ENCODE measurements at places on chromosomes 4 and X.

GRCh38 chr4:2042204-2042946 is 16.8 kb upstream of the NAT8L start:
- DNase-seq = peak; percentile 51

GRCh38 chrX:101749436-101749835 is 89.8 kb upstream of the ARMCX2 start:
- DNase-seq = peak; percentile 19

GRCh38 chr4:140082391-140082755 is 71.6 kb downstream of the MAML3 start:
- no peak for DNase-seq

DNA sequence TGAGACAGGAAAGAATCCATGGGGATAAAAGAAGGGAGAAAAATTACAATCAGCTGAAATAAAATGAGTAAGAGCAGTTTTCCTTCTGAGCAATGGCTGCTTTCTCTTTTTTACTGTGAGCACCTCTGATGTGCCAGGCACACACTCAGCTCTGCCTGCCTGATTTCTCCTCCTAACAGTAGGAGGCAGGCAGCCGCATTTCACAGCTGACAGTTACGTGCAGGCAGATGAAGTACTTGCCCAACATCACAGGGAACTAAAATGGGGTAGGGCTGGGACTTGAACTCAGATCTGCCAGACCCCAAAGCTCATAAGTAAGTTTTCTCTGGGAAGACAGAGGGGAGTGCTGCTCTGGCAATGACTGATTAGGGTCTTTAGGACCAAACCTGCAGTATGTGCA is 54.6 kb downstream of the C4orf50 start:
- DNase-seq = no peak

DNA sequence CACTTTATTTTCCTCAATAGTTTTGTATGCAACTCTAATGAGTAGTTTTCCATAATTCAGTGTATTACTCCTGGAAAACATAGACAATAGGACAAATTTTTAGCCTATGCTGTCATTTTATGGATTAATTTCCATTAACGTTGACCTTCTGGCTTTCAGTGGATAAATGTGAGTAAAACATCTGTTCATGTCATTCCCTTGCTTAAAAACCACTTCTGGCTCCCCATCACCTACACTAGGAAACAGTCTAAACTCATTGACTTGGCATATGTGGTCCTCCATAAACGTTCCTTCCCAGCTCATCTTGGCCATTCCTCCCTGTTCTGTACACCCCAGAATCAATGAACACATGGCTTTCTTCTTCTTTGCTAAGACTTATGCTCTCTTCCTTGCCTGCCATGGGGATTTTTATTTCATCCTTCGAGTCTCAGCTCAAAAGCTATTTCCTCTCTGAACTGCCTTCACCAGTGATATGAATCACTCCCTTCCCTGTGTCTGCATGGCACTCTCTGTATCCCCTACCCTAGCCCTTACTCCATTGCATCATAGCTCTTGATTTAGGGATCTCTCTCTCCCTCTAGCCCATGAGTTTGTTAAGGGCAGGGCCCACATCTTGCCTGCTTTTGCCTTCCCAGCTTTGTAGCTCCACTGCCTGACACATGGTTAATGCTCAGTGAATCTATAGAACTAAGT is 34.8 kb downstream of the DOCK11 start:
- no peak for DNase-seq

DNA sequence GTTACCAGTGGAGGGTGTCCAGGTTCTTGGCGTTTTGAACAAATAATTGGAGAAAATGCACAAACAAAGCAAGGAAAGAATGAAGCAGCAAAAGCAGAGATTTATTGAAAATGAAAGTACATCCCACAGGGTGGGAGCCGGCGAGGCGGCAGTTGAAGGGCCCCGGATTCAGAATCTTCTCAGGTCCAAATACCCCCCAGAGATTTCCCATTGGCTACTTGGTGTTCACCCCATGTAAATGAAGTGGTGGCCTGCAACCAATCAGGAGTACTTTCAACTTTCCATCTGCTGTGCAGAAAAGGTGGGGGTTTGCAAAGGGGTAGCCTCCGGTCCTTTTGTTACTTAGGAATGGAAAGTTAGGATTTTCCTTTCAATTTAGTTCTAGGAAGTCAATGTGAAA is 1447.0 kb downstream of the C4orf33 start:
- DNase-seq = no peak

DNA sequence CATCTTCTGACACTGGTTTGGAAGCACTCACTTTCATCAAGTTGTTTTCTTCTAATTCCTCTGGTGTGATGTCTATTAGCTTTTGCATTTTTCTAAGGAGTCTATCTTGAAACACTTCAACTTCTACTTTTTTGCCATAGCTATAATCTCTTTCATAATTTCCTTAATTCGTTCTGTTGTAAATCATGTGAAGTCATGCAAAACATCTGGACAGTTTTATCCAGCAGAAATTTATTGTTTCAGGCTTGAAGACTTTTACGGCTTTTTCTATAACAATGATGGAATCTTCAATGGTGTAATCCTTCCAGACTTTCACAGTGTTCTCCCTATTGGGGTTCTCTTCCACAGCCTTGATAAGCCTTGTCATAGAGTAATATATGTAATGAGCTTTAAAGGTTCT is 74.9 kb upstream of the PABPC4L start:
- no peak for DNase-seq

GRCh38 chr4:174080361-174080760 is 203.1 kb downstream of the FBXO8 start:
- no peak for DNase-seq

DNA sequence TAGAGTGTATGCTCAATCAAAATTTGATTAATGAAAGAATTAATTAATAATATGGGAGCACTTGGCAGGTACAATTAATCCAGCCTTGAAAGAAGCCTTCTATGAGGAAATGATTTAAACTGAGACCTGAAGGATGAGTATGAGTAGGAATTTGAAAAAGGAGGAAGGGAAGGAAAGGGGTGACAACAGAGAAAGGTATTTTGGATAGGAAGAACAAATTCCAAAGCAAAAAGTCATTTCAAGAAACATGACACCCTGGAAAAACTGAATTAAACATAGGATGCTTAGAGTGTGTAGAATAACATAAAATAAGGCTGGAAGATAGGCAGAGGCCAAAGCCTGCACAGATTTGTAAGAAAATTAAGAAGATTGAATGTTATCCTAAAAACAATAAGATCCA is 29.6 kb downstream of the PHOX2B start:
- peak; percentile 21 for DNase-seq

DNA sequence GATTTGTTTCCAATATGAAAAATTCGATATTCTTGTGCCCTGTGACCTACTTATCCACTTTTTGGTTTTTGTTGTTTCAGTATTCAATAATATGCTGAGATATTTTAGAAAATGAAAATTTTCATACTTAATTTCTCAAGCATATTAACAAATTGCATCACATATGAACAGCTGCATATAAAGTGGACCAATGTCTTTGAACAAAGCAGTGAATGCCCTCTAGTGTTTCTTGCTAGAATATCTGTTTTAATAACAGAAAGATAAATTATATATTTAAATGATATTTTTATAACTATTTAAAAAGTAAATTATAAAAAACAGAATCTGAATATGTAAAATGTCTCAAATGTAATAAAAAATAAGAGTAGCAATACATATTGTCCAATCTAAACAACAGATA is 31.7 kb upstream of the INTU start:
- no peak for DNase-seq

DNA sequence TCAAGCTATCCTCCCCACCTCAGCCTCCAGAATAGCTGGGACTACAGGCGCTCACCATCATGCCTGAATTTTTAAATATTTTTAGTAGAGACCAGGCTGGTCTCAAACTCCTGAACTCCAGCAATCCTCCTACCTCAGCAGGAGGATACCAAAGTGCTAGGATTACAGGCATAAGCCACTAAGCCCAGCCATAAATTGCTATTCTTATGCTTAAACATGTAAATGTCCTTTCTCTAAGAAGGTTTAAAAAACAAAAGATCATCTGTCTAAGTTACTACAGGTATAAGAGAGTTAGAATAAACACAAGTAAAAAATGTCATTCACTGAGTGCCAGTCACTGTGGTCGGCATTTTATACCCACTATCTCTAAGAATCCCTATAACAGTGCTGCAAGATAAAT is 28.3 kb downstream of the PRMT9 start:
- no peak for DNase-seq

DNA sequence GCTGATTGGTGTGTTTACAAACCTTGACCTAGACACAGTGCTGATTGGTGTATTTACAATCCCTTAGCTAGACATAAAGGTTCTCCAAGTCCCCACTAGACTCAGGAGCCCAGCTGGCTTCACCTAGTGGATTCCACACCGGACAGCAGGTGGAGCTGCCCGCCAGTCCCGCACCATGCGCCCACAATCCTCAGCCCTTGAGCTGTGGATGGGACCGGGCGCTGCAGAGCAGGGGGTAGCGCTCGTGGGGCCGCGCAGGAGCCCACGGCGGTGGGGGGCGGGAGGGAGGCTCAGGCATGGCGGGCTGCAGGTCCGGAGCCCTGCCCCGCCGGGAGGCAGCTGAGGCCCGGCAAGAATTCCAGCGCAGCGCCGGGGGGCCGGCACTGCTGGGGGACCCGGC is 30.7 kb downstream of the MEPE start:
- no peak for DNase-seq

DNA sequence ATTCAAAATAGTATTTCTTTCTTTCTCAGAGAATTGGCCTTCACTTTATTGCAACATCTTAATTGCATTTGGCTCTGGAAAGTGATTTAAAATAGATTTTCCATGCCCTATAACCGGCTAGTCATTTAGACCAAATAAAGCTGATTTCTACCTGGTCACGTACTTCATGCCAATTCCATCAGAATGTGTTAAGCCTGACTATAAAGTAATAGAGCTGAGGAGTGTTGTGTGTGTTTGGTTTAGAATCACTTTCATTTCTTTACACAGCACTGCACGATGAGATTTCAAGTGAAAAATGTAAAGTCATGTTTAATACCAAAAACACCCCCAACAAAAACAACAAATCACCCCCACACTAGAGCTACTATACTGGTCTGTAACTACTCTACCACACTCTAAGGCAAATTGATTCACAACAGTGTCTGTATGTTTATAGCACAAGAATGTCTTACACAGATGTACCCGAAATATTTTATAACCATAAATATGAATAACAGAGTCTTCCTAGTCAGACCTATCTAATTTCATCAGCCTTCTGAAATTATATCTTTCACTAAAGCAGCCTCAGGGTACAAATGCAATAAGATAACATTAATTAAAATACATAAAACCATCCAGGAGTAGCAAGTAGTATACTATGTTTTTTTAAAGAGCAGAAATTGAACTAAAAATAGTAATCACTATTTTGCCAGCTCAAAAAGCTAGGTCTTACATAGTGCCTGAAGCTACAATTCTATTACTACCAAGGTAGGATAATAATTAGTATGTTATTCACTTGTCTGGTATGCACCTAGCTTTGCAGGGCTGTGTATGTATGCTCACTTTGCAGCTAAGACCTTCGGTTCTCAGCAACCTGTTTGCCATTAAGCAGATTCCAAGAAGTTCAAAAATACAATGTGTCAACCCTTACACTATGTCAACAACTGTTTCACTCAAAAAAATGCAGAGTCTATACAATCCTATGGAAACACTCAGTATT is 28.4 kb downstream of the APBB2 start:
- DNase-seq = no peak

GRCh38 chr4:68152411-68152810 is 22.7 kb upstream of the TMPRSS11F start:
- DNase-seq = peak; percentile 5

GRCh38 chrX:140756941-140757340 is 47.4 kb downstream of the LINC00632 start:
- DNase-seq = no peak

DNA sequence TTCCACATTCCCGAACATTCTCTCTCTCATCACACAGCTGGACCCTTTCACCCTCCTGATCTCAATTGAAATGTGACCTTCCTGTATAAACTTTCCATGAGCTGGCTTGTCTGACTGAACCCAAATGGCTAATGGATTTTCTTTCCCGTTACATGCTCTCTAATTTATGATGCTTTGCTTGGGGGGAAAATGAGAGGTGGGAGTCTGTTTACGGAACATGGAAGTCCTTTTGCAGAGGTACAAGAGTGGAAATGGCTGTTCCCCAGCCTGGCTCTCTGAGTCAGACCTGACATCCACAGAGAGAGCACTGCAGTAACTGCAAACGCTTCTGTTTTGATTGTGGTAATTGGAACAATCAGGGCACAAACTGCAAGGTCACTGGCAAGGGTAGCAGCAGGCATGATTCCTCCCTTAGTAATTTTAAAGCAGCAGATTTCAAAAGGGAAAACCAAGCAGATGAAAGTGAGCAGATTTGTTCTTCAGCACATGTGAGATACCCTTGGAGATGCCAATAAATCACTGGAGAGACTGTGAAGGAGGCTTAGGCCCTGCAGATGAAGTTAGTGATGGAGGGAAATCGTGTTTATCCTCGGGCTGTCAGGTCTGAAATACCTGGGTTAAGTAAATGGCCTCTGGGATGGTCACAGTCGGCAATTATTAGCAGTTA is 83.9 kb downstream of the SNCA start:
- peak; percentile 89 for DNase-seq

- peak; percentile 50 for DNase-seq
These were observed 62.7 kb downstream of the TRIM2 start for GRCh38 chr4:153266988-153267387.

DNA sequence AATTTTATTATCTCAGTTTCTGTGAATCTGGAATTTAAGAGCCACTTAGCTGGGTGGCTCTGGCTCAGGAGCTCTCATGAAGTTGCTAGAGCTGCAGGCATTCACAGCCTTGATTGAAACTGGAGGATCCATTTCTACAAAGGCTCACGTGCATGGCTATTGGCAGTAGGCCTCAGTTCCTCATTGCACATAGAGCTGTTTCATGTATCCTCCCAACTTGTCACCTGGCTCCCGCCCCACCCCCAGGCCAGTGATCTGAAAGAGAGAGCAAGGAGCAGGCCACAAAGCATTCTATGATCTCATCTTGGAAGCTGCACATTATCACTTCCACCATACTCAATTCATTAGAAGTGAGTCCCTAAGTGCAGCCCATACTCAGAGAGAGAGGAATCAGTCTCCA is 18.5 kb upstream of the AP1AR start:
- no peak for DNase-seq

GRCh38 chr4:107689912-107690587 is 30.0 kb downstream of the PAPSS1 start:
- peak; percentile 75 for DNase-seq

GRCh38 chr4:9970399-9971011 is 50.8 kb downstream of the SLC2A9 start:
- no peak for DNase-seq

GRCh38 chrX:150779385-150779784 is 86.2 kb downstream of the MTMR1 start:
- DNase-seq = no peak

- peak; percentile 35 for DNase-seq
These were observed 236.7 kb downstream of the SLC7A11 start for GRCh38 chr4:138005486-138005885.

- peak; percentile 75 for DNase-seq
These were observed 980 bp upstream of the GIMD1 start for GRCh38 chr4:106369456-106370060.

GRCh38 chr4:158496030-158496741 is 25.5 kb upstream of the RXFP1 start:
- no peak for DNase-seq

GRCh38 chr4:113181289-113182007 is 132.0 kb downstream of the ANK2 start:
- DNase-seq = no peak

GRCh38 chr4:120291541-120291940 is 224.9 kb upstream of the MAD2L1 start:
- no peak for DNase-seq
